ENCODE measurements at places on chromosomes 3 and 15.

- DNase-seq = no peak
These were observed 32.5 kb downstream of the NPTN start for GRCh38 chr15:73600413-73601335.

GRCh38 chr15:72685925-72686794 is at the start of the genes BBS4 and HIGD2B:
Gene BBS4 (plus strand): TSS chr15:72686207. CDS start chr15:72686228, 21 bp downstream.
Gene HIGD2B (minus strand): TSS chr15:72686182. CDS start chr15:72676374, 9,808 bp downstream.
- peak; percentile 65 for DNase-seq

DNA sequence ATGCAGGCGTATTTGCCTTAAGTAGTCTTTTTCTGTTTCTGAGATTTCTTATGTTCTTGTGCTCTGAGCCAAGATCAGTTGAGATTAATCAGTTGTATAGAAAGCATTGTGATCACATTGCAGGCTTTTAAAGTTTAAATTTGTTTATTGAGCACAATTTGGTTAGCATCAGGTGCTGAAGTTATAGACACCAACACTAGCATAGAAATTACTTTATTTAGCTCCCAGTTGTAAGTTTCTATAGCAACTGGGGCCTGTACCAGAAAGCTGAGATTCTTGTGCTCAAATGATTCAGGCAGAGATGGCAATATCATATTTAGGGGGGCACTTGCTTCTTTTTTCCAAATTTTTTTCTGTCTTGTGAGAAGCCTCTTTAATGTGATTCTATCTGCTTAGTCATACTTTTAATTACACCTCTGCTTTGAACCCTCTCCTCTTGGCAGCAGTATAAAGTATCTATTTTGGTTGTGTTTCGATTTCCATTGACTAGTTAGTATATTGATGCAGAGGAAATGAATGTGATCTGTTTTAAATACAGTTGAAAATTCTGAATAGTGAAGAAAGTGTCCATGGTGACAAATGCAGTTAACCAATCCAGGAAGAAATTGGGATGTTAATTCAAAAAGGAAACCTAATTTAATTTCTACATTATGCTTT is 241.7 kb upstream of the GBE1 start:
- no peak for DNase-seq

- DNase-seq = no peak
These were observed 30.5 kb downstream of the MINDY4B start for GRCh38 chr3:150874666-150875219.

DNA sequence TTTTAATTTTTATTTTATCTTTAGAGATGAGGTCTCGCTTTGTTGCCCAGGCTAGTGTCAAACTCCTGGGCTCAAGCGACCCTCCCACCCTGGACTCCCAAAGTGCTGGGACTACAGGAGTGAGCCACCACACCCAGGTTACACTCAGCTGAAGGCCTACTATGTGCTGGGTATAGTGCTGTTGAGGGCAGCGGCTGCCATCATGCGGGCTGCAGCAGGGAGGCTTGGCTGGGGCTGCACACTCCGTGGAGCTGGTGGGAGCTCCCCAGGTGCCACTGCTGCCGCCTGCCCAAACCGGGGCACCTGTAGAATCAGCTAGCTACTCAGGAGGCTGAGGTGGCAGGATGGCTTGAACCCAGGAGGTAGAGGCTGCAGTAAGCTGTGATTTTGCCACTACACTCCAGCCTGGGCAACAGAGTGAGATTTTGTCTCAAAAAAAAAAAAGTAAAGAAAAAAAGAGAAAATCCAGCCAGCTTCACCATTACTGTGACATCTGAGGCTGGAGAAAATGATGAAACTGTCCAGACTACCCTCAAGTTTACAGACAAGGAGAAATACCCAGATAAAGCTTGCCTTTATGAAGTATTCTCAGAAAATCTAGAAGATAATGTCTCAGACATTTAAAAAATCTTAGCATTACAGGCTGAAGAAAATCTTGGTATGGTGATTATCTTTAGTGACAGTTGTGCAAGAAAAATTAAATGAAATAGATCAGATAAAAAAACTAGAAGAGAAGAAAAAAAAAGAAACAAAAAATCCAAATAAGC is 42.1 kb downstream of the CRABP1 start:
- no peak for DNase-seq

DNA sequence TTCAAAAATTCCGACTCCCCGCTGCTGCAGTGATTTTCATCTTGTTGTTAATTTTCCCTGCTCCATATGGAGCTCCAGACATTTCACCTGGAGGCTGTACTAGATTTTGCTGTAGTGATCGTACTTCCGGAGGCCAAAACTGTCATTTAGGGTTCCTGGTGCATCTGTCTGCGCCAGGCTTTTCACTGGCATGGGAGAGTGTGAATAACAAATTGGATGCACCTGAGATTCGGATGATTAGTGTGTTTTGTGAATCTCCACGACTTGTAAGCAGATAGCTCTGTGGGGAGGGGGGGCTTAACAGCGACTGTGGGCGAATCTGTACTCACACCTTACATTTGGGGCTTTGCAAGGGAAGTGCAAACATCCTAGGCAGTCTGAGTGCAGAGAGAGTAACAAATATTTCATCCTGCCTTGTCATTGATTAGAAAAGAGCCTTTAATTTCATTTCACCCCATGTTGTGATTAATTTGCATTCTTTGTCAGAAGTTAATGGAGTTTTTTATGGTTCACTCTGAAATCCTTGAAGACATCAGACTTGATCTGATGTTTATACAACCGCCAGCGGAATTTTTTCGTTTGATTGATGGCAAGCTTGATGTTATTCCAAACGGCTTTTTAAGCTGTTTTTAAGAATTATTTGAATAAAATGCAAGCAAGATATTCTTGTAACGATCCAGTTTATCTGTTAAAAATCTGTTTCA is 92.5 kb upstream of the SKOR1 start:
- no peak for DNase-seq

GRCh38 chr15:39282663-39283208 is 298.1 kb upstream of the THBS1 start:
- no peak for DNase-seq

GRCh38 chr15:38035701-38036100 is 101.3 kb downstream of the TMCO5A start:
- DNase-seq = no peak

- no peak for DNase-seq
These were observed 189.0 kb upstream of the MCTP2 start for GRCh38 chr15:94042180-94042928.

- DNase-seq = no peak
These were observed 184.1 kb upstream of the LRRC3B start for GRCh38 chr3:26438325-26438940.

GRCh38 chr3:121504618-121505017 is 41.2 kb downstream of the POLQ start:
- DNase-seq = no peak

DNA sequence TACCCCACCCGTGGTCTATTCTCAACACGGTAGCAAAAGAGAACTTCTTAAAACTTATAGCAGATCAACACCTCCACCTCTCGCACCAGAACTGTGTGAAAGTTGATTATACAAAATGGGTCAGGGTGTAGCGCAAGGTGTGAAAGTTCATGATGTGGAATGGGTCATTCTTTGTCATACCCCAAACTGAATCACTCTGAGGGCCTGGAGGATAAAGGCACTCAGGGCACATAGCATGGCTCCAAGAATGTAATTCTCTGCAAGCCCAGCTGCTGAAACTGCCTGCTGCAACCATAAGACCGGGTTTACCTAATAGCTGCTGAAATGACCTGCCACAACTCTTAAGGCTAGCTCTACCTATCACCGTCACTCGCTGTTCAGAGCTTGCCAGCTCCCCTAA is 70.0 kb downstream of the FOXP1 start:
- DNase-seq = no peak

DNA sequence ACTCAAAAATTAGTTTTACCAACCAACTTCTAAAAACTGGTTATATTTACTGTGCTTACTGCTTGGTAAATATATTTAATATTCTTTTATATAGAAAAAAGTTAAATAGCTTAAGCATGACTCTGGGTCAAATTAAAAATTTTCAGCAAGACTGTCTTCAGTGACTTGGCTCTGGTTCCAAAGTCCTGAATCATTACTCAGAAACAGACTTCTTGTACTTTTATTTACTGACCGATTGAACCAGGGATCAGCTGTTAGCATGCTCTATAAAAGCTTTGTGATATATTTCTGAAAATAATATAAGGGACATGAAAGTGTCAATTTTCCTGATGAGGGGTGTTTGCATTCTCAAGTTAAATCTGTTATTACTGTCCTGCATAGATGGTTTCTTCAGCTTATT is 164.3 kb downstream of the MCTP2 start:
- DNase-seq = no peak

DNA sequence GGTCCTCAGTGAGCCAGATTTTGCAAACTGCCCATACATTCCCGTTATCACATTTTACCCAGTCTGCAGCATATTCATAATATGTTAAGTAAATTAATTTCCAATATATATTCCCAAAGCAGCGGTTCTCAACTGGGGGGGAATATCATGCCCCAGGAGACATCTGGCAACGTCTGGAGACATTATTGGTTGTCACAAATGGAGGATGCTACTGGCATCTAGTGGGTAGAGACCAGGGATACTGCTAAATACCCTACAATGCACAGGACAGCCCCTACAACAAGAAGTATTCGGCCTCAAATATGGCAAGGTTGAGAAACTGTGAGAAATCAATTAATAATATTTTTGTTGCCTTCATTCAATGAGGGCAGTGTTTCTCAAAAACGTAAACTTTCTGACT is 280.3 kb downstream of the MAGI1 start:
- DNase-seq = no peak

- no peak for DNase-seq
These were observed 431.8 kb upstream of the CCDC54 start for GRCh38 chr3:106945435-106945834.

- peak; percentile 87 for DNase-seq
These were observed 55.6 kb downstream of the SMAD3 start for GRCh38 chr15:67120839-67121643.

DNA sequence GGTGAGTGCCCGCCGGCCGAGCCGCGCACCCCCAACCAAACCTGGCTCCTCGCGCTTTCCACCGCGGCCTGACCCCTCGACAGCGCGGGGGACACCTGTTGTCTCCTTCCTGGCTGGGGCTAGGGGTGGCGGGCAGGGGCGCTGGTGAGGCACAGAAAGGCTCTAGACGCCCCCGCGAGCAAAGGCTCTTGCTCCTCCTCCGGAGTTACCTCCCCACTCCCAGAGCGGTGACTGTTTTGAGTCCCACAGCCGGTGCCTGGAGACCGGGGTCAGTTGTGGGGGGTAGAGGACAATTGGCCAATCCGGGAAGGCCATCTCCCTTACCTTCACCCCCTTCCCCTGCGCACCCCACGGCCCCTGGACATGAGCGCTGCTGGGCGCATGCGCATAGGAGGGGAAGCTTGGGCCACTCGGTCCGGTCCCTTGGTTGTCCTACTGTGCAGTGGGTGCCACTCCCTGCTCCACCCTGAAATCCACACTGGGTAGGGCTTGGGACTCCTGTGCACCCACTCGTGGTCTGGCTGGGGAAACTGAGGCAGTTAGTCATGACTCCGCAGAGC is 554 bp downstream of the CHST13 start:
- no peak for DNase-seq

DNA sequence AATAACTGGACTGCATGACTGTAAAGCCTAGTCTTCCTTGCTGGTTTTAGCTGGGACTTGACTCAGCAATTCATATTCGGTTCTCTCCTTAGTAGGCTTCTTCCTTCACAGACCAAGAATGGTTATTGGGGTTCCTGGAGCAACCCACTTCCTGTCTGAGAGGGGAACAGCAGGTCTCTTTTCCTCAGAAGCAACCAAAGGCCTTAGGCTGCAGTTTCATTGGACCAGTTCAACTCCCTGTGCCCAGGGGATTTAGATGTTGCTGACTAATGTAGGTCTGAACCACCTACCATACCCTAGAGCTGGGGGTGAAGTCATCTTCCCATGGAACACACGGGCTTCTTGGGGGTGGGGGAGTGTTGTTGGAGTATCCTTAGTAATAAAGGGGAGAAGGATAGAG is 84.0 kb upstream of the SKOR1 start:
- DNase-seq = no peak

DNA sequence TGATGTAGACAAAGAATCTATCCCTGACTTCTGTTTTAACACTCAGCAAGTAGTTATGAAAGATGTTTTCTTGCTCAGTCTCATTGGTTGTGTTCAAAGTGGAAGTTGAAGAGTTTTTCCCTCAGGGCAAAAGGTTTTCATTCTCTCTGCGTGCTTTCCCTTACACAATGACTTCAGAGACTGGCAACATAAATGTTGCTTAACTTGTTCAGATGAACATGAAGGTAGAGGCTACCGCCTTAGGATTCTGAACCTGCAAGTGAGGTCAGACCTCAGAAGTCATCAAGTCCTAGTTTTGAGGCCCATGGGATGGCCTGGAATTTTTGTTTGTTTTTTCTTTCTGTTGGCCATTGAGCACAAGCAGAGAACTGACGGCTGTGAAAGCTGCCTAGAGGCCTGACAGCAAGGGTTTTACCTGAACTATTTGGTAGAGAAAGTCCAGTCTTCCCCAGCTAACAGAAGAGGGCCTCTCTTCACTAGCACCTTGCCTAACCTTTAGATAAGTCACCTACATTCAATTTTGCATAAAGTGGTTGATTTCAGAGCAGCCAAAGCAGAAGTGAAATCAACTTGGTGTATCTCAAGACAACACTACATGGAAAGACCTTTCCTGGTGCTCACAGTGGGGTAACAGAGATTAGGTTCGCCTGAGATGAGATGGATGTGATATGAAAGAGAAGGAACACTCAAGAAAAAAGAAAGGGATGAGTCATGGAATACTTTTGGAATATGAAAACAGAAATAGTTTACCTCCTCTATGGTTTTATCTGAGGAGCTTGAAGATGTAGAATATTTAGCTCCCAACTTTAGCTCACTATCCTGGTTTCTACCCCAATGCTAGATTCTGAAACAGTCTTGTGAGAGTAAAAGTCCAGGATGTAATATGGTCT is 53.6 kb upstream of the AP4E1 start:
- no peak for DNase-seq

DNA sequence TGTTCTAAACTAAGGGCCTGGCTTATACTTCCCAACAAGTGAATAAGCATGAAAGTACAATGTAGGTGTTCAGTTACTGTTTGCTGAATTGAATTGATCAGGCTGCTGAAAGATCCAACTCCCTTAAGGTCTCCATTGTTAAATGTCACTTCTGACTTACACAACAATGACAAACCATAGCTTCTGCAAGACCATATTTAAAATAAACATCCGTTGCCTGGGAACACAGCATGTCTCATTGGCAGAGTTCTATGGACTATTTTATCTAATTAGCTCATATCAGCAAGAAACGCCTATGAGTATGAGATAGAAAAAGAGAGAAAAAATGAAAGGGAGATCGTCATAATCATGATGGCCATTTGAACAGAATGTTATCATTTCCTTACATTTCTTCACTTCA is 605.4 kb downstream of the FGF12 start:
- no peak for DNase-seq

GRCh38 chr15:80970658-80971057 is 19.0 kb downstream of the MESD start:
- no peak for DNase-seq

- no peak for DNase-seq
These were observed 241.6 kb upstream of the COL8A1 start for GRCh38 chr3:99396651-99397275.

- no peak for DNase-seq
These were observed 33.3 kb downstream of the NPTN start for GRCh38 chr15:73599934-73600333.

DNA sequence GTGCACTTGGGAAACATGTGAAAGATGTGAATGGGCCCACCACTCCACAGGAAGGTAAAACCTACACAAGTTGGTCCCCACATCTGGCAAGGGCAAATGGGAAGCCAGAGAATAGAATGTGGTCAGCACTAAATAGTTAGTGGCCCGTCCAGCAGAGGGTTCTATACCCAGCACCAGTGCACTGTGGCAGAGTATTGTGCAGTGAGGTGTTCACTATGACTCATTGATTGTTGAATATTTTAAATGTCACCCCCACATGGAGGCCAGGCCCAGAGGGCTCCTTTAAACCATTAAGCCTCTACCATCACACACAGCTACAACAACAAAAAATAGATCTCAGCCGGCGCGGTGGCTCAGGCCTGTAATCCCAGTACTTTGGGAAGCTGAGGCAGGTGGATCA is 11.7 kb downstream of the FRMD5 start:
- DNase-seq = no peak
